ENCODE measurements at places on chromosomes 7 and 10.

- no peak for DNase-seq
Observed at GRCh38 chr7:2654059-2654458, 22.3 kb downstream of the TTYH3 start.

DNA sequence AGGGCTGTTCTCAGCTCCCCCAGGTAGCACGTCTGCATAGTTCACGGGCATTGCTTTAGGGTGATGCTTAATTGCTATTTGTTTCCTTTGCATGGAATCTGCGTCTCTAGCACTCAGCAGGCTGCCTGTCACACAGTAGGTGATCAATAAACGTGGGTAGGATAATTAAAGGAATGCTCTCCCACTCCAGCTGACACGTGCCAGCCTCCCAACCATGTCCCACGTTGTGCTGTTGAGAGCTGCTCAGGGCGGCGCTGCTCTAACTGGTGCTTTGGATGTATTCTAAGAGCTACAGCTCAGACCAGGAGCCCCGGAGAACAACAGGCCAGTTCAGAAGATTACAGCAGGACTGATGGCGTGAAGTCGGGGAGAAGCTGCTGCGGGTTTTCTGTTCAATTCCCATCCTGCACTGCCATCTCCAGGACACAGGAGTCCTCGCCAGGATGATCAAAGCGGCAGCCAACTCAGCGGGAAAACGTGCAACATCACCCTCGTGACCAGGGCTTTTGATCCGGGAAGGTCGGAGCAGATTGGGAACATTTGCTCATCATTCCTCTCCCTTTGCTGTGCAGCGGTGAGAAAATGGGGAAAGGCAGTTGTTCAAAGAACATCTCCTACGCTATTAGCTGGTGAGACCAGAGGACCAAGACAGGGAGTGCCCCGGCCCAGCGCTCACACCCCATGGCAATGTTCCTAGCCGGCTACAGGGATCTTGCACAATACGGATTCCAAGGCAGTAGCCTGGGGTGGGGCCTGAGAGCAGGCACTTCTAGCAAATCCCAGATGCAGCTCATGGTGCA is 50.5 kb upstream of the FOXK1 start:
- no peak for DNase-seq

DNA sequence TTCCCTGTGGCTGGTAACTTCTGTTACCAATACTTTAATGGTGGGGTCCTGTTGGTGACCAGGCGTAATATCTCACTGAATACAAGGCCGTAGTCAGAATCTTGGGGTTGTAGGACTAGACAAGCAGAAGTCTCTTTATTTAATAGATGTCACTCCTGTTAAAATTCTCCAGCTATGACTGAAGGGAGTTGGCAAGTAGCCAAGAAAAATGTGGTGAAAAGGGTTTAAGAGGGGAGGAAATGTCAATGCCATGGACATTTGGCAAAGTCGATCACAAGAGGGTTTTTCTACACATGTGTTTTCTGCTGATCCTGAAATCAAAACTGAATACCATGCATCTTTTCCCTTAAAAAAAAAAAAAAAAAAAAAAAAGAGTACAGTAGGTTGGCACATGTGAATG is 533.5 kb downstream of the AUTS2 start:
- no peak for DNase-seq

DNA sequence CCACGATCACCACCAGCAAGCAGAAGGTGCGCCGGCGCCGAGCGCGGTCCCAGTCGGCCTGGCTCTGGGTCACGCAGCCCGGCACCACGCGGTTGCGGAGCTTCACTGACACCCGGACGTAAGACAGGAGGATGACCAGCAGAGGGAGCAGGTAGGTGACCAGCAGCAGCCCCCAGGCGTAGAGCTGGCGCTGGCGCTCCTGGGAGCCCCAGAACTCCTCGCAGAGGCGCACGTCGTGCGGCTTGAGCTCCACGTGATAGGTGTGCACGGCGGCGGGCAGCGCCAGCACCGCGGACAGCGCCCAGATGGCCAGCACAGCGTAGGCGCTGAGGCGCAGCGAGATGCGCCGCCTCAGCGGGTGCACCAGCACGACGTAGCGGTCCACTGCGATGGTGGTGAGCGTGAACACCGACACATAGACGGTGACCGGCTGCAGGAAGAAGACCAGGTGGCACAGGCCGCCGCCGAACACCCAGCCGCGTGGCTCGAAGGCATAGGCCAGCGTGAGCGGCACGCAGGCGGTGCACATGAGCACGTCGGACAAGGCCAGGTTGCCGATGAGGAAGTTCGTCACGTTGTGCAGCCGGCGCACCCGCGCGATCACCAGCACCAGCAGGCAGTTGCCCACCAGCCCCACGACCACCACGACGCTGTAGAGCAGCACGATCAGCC is 920 bp downstream of the PRLHR start:
- DNase-seq: no peak

GRCh38 chr10:46517541-46517940 is 38.9 kb downstream of the GPRIN2 start:
- no peak for DNase-seq

DNA sequence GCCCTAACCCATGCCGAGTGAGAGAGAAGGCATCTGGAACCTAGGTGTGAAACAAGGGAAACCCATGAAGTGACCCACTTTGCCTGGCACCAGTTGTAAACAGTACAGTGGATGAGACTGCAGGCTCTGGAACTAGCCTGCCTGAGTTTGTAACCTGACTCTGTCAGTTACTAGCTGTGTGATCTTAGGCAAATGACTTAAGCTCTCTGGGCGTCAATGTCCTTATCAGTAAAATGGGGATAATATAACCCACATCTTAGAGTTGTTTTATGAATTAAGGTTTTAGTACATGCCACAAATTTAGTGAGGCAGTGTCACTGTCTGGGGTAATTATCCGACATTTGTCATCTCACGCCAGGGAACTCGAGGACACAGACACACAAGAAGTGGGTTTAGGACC is 82.9 kb upstream of the AGK start:
- no peak for DNase-seq

- no peak for DNase-seq
Observed at GRCh38 chr10:113495553-113495952, 57.3 kb upstream of the HABP2 start.

Measured in stimulated activated CD8-positive, alpha-beta memory T cell treated with anti-CD3 and anti-CD28 coated beads, Interleukin-2, amount 100 ng/mL, for 1 hour (primary cell).